ENCODE measurements at places on chromosomes 2 and 18.

DNA sequence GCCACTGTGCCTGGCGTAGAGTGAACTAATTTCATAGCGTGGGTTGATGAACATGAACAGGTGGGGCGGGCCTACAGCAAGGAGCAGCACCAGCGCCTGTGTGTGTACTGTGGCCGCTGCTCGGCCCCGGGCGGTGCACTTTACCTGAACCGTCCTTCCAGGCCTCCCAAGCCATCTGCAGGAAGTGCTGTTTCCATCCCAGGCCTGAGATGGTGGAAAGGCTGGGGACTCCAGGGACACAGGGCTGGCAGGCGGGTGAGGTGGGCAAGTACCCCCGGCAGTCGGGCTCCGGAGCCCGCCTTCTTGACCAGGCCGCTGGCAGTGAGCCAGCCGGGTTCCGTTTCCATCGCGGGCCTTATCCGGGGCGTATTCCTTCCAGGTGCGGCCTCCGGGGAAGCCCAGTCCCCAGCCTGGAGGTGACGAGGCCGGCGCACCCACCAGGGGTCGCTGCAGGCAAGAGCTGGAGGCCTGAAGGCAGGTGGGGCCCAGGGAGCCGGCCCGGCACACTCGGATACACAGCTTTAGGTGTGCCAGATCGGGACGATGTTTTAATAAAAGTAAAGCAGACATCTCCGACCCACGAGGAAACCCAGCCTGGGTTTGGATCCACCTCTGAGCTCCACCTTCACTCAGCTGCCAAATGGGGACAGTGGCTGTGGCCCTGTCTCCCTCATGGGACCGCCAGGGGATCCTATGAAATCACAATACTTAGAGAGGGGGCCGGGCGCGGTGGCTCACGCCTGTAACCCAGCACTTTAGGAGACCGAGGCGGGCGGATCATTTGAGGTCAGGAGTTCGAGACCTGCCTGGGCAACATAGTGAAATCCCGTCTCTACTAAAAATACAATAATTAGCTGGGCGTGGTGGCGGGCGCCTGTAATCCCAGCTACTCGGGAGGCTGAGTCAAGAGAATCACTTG lies 22.7 kb upstream of the PDIA6 start:
- peak; percentile 71 for DNase-seq

- no peak for DNase-seq
Measured at GRCh38 chr2:6639929-6640620, 225.6 kb downstream of the CMPK2 start.

DNA sequence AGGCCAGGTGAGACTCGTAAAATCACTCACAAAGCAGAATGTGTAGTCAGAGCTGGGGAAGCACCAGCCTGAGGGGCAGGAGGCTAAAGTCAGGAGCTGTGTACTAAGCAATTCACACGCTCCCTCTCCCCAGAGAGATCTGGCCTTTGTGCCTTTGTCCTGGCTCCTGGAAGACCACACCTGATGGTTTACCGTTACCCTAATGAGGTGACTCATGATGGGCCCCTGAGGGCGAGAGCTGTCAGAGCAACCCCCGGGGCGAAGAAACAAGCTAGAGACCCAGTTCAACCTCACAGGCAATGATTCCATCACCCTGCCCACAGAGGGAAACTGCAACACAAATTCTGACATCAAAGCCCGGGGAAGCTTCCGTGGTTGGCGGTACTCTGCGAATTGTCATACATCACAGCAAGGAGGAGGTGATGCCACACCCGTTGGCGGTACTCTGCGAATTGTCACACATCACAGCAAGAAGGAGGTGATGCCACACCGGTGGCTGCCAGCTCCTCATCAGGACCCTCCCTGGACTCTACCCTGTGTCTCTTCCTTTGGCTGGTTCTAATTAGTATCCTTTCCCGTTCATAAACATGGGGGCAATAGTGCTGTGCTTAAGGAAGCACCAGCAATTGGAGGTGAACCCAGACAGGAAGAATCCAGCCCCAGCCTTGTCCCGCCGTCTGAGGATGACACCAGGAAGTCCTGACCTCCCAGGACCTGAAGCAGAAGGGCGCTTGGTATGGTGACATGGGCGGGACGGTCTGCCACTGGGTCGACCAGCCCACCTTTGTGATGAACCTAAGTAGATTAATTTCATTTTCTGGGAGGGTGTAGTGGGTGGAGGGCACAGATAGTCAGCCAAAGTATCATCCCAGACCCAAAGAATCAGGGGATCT lies 30.5 kb downstream of the B3GNT7 start:
- no peak for DNase-seq

DNA sequence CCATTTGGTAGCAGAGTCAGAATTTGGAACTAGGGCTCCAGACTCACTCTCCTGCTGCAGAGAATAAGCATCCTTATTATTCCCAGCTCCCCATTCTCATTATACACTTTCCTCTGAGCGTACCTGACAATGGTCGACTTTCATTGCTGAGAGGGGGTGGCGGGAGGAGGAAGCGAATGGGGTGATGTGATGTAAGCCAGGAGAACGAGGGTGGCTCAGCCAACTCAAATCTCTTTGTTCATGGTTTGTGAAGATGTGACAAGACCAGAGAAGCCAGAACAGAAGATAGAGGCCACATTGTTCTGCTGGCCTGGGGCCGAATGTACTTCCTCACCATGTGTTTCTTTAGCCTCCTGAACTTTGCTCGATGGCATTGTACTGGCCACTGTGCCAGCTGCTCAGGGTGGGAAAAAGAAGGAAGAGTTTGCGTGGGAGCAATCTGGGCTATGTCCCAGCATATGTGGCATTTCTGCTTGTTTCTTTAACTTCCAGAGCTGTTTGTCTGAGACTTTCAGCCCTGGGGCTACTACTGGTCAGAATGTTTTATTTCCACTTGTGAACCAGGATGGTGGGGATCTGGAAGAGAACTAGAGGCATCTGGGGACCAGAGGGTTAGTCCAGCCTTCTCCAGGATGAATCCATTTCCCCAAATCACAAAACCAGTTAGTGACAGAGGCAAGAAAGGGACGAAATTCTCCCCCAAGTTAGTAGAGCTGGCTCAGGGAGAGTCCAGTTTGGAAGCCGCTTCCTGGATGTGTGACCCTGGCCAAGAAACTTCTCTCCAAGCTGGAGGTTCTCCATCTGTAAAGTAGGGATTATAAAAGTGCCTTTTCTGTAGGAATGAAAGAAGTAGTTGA lies 62.6 kb downstream of the MOGAT1 start:
- DNase-seq: no peak

GRCh38 chr18:76443519-76444445 lies 51.3 kb downstream of the ZNF516 start:
- DNase-seq: no peak

DNA sequence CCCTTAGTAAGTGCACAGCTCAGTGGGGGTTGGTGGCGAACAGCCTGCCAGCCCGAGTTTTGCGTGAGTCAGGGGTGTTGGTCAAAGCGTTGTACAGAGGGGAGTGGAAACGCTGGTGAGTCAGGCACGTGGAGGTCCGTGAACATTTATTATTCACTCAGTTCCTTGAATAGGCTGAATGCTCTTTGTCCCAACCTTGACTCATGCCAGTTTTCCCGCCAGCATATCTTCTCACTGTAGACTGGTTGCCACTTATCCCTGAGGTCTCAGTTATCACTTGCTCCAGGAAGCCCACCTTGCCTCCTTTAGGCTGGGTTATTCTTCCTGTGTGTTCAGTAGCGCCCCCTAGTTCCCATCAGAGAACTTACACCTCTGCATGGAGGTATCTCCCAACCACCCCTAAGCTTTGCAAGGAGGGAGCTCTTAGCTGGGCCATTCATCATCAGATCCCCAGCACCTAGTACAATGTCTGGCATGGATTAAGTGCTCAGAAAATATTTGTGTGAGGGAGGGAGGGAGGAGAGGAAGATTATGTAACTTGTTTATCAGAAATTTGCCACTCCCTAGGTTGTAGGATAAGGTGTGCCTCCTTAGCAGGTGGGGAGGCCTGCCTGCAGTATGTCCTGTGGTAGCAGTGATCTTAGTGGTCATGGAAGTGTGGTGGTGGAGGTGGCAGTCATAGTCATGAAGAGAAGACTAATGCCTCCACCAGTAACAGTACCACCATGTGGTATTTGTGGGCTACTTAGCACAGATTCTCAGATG lies 72.1 kb downstream of the CABLES1 start:
- peak; percentile 37 for DNase-seq
